ENCODE measurements at places on chromosomes 3 and 15.

- no peak for DNase-seq
These were observed 277.9 kb upstream of the THBS1 start for GRCh38 chr15:39302936-39303335.

GRCh38 chr3:66536791-66537190, 36.0 kb upstream of the LRIG1 start:
- no peak for DNase-seq

- no peak for DNase-seq
These were observed 88.2 kb upstream of the TSC22D2 start for GRCh38 chr3:150319900-150320299.

DNA sequence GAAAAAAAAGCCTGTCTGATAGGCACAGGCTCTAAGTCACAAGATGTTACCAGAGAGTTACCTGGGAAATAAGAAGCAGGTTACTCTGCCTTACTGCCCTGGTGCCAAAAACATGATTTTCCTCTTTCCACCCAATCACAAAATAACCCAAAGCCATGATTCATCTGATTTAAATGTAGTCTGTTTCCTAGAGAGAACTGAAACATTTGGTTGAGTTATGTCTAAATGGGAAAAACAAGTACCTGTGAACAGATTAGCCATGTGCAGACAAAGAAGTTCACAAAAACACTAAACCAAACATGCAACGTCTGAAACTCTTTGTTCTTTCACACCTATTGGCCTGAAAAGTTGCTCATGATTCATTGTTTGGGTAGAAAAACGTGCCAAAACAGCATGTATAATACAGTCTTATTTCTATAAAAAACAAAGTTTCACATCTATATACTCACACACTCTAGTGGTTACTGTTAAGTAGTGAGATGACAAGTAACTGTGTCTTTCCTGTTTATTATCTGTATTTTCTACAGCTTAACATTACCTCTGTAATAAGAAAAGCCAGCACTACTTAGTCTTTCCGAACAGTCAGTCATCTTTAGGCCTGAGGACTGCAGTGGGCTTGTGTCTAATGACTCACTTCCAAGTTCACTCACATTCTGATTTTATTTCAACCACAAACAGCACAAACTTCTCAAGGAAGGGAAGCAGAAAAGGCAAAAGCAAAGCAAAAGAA, 30.2 kb downstream of the FAM174B start:
- DNase-seq = no peak

DNA sequence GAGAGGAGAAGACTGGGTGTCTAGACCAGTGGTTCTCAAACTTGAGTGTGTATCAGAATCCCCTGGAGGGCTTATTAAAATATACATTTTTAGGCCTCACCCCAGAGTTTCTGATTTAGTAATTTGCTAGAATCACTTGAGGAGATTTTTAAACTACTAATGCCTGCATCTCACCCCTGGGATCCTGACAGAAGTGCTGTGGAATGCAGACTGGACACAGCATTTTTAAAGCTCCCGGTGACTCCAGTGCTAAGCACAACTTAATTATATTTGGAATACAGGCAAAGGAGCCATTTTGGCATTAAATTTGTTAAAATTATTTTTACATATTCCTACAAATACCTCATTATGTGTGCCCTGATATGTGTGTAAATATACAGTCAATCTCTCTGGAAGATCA, 26.7 kb upstream of the COL6A6 start:
- no peak for DNase-seq

GRCh38 chr3:1808590-1808989, 290.1 kb upstream of the CNTN4 start:
- no peak for DNase-seq

- DNase-seq = no peak
These were observed 3.5 kb downstream of the LRRC15 start for GRCh38 chr3:194365978-194366490.

DNA sequence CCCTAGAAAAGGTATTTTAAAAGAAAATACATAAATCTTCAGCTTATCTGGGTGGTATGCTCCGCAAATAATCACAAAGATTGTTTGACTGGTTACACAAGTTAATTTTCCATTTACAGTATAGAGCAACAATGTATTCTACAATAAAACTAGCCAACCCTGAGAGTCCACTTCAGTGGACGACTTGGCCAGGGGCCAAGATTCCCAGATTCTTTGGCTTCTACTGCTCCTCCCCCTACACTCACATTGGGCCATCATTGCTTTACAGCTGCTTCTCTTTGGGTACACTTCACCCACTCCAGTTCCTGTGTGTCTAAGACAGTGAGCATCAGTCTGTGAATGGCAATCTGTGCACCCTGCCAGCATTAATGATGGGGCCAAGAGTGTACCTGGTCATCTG, 17.2 kb upstream of the PRICKLE2 start:
- DNase-seq = no peak

DNA sequence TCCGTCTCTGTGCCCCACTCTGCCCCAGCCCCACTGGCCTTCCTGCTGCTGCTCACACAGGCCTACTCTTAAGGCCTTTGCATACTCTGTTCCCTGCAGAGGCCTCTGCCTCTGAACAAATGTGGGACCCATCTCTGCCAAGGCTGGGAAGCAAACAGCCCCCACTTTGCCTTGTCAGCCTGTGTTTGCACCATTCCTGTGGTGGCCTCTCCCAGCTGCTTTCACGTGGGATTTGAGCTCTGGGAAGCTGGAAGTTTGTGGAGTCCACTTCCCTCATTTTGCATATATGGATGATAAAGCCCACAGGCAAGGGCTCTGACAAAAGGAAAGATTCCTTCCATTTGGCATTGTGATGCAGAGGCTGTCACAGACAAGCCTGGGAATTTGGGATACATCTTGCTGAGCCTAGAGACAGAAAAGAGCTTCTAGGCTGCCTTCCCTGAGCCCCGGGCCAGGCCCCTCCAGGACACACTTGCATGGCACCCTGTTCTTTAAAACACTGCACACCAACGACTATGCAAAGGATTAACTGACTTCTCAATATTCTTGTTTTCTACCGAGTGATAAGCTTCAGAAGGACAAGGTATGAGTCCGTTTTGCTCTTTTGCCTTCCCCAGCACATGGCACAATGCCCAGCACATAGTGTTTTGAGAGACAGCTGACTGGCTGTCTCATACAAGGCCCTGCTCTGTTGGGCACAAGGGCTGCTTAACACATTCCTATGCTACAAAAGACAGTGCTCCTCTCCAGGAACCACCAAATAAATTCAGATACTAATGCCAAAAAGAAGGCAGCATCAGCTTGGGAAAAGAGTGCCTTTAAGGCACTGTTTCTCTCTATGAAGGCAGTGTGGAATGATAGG, 120.7 kb upstream of the TOPAZ1 start:
- DNase-seq = no peak

GRCh38 chr3:197300361-197300760, 1.9 kb upstream of the DLG1 start:
- DNase-seq = no peak

- DNase-seq = no peak
These were observed 276.8 kb downstream of the ULK4 start for GRCh38 chr3:41684797-41685735.

DNA sequence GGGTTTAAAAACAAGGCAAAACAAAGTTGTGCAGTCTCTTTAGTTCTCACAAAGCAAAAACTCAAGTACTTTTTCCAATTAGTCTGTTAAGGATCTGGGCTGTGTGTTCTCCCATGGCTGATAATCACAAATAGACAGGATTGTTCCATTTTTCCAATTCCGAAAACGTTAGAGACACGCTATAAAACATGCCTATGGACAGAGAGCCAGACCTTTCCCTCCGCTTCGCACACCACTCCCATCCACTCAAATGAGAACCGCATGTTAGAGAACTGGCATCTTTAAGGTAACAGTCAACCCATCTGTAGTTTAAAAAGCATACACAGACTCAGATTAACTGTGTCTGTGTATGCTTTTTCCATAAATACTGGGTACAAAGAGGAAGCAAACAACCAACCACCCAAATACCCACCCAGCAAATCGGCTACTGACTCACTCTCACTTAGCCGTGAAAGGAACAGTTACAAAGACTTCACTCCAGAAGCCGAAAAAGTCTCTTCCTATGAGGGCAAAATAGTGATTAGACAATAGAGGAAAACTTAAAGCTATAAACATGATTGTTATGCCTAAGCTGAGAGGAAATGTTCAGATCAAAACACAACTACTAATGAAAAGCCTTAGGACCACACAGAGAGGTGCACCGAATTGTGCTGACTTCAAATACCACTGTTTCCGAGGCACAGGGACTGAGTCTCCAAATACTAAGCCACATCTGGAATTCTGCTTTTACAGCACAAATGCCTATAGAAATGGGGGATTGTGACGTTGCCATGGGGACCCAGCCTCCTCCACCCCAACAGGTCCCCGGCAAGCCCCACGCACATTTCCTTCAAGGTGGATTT, 36.1 kb downstream of the IL17RD start:
- no peak for DNase-seq

GRCh38 chr15:62546628-62547027, 381.5 kb upstream of the C2CD4B start:
- no peak for DNase-seq

DNA sequence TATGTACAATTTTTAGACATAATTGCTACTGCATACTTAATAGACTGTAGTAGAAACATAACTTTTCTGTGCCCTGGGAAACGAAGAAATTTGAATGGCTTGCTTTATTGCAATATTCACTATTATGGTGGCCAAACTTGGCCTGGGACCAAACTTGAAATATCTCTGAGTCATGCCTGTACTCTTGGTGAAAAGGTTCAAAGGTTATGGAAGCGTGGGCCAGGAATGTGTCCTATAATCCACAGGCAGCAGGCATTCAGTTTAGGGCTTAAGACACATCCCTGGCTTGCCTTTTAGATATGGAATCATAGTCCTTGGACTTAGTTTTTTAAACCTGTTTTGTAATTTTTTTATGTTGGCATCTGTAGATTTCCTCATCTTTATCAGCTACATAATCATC, 124.3 kb downstream of the LRIG1 start:
- no peak for DNase-seq

GRCh38 chr3:86438544-86438943, 552.4 kb downstream of the VGLL3 start:
- DNase-seq = no peak

GRCh38 chr3:27426926-27427325, 57.3 kb downstream of the SLC4A7 start:
- no peak for DNase-seq

DNA sequence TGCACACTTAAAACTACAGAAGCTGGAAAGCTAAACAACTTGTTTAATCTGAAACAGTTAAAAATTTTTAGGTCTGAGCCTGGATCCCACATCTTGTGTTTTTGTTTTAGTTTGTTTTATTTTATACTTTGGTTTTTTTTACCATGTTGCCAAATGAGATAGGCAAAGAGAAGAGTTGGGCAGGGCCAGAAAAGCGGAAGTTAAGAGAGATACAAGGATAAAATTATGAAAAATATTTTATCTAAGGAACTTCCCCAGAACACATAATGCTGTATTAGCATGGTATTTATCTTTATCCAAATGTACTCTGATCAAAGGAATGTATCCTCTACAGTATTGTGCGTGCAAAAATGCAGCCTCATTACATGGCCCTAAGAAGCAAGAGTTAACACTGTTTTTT, 50.7 kb downstream of the PROS1 start:
- DNase-seq = no peak

- DNase-seq = no peak
These were observed 5.0 kb downstream of the RPLP1 start for GRCh38 chr15:69457304-69458280.

- no peak for DNase-seq
These were observed 730.2 kb upstream of the DPPA4 start for GRCh38 chr3:110067527-110067926.

- DNase-seq = no peak
These were observed 5.7 kb upstream of the CNTN6 start for GRCh38 chr3:1087066-1087560.

- peak; percentile 32 for DNase-seq
These were observed 72.1 kb downstream of the TLE3 start for GRCh38 chr15:70025413-70026296.

DNA sequence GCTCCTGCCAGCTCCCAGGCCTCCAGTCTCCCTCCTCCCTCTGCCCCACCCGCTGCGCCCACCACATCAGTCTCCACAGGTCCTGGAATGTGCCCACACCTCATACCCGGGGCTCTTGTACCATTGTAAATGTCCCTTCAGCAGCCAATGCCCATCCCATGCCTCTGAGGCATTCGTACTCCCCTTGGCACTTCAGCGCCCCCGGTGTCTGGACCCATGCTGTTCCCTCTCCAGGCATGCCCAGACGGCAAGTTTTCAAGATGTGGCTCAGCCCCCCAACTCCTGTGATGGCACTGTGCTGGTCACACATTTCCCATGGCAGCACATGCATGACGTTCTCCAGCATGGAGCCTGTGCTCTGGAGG, 13.3 kb downstream of the PLXND1 start:
- no peak for DNase-seq

DNA sequence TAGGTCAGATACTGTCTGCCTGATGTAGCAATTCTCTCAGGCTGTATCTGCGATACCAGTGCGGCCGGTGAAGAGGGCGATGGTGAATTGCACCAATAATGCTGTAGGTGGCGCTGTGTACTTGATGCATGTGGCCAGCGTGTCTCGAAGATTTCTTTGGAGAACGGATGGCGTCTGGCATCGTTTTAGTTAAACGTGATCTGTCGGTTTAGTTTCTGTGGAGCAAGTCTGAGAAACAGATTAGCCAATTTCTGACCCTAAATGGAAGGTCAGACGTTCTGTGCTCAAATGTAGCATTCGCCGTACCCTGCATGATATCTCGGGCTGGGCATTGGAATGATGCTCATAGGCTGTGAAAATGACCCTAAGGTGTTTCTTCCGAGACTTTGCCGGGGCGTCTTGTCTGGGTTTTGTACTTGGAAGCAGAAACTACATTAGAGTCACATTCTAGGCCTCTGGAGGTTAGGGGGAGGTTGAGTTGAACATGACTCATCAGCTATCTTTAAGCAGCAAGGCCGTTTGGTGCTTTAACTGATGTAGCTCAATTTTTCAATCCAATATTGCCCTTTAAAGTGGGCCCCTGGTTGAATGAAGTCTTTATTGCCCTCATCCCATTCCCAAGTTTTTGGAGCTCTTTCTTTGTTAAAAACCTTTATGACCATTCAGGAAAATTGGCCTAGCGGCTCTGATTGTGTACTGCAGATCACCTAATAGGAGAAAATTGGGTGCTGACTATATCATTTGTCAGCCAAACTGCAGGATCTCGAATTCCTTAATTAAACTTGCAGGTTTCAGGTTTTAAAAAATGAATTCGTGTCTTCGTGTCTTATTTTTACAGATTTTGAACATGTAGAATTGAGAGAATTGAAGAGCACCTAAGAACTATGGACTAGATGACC, 80.0 kb downstream of the SQOR start:
- DNase-seq = peak; percentile 12

DNA sequence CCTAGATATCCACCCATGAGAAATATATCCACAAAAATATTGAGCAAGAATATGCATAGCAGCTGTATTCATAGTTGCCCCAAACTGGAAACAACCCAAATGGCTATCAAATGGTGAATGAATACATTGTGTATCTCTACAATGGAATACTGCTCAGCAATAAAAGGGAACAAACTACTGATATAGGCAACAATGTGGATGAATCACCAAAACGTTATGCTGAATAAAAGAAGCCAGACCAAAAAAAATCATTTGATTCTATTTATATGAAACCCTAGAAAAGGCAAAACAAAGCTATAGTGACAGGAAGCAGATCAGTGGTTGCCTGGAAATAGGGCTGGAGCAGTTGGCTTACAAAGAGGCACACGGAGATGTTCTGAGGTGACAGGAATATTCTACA, 15.5 kb upstream of the CMTM7 start:
- DNase-seq = no peak

GRCh38 chr3:36686516-36686915, 77.8 kb downstream of the DCLK3 start:
- DNase-seq = no peak
